Chondrocyte (in vitro differentiated cells): ENCODE measurements at places on chromosomes 5 and 9.

- DNase-seq = no peak
Observed at GRCh38 chr5:75716715-75717081, 539 bp downstream of the POC5 start.

GRCh38 chr9:122546196-122546595 is 6.7 kb upstream of the OR1N2 start:
- DNase-seq = no peak

- no peak for DNase-seq
Observed at GRCh38 chr5:164335837-164336236, 830.4 kb downstream of the MAT2B start.

DNA sequence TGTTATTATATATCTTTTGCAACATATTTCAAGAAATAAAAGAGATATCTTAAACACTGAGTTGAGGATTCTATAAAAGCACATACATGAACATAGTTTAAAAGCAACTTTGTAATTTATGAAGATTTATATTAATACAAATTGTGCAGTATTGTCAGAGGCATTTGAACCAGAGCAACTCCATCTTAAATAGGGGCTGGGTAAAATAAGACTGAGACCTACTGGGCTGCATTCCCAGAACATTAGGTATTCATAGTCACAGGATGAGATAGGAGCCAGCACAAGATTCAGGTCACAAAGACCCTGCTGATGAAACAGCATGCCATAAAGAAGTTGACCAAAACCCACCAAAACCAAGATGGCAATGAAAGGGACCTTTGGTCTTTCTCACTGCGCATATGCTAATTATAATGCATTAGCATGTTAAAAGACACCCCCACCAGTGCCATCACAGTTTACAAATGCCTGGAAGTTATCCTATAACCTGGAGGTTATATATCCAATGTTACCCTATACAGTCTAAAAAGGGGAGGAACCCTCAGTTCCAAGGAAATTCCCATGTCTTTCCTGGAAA is 320.2 kb downstream of the FAM170A start:
- DNase-seq = no peak

- DNase-seq = no peak
Observed at GRCh38 chr9:23812673-23813072, 13.4 kb downstream of the ELAVL2 start.

GRCh38 chr5:65149827-65150226 is 331.9 kb downstream of the ADAMTS6 start:
- DNase-seq = no peak

GRCh38 chr5:17398866-17399835 is 98.9 kb upstream of the TAF11L2 start:
- no peak for DNase-seq

DNA sequence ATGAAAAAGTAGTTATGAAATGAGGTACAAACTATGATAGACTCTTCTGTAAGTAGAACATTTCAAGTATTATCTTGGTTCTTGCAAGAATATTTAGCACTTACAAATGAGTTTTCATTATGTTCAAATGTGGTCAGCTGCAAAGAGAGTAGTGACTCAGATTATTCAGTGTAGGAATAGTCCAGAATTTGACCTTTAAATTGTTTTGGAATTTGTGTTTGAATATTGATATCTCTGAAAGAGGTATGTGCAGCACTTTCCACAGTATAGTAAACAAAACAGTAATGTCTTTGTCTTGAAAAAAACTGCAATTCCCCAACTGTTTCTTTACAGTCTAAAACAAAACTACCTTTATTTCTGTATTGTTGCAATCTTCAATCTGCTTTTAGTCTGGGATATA is 56.1 kb downstream of the WDR70 start:
- DNase-seq = no peak
